Adrenal gland (tissue), 19 donors: ENCODE measurements at places on chromosomes 6 and 20. TPM values are rescaled to one million over a fixed set of nuclear protein-coding genes. Genes with fewer than 3 reads are reported as not detected.

DNA sequence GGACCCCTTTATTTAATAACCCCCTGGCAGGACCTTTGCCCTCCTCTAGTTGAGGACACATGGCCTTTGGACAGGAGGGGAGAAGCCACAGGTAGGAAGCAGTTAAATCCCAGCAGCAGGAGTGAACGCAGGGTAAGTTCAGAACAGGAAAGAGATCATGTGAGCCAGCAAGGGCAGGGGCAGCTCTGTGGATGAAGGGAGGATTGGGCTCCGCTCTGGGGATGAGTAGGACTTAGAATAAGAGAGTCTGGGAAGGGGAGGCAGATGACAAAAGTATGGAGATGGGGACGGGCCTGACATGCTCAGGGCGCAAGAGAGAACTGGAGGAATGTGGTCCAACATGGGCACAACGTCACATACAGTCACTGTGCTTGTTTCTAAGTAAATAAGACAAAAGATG is 89.0 kb downstream of the NDUFAF5 start:
- no peak for DNase-seq
- no peak overlapping the region for H3K27ac ChIP-seq

OR2B6 gene
- polyA plus RNA-seq: not detected

DNA sequence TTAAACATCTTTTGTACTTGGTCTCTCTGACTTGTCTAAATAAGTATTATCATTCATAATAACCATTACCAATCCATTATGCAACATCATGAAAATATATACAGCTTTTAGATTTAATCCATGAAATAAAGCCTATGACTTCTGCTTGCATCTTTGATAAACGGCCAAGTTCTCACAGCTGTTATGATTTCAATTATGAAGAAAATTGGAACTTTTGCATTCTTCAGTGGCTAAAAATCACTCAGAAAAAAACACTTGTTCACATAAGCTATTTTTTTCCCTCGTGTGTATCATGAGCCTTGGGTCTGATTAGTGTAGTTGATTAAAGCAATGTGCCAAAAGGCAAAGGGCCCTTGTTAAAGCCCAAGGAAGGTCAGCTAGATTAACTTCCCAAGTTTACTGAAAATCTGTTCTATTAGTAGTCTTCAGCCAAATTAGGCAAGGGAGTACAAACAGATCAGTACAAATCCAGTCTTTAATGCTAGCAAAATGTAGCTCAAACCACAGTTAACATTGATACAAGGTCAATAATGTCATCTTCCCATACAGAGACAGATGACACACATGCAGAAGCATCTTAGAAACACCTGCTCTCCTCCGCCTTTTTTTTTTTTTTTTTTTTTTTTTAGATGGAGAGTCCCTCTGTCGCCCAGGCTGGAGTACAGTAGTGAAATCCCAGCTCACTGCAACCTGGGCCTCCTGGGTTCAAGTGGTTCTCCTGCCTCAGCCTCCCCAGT is 69.9 kb downstream of the SGK1 start:
- no peaks in the 10 kb centered on the region for H3K36me3 ChIP-seq
- no peak for DNase-seq
- H3K27me3 ChIP-seq: no peaks in the 10 kb centered on the region
- peak overlapping the region; percentile 72 for H3K27ac ChIP-seq

- DNase-seq: no peak
- no peaks in the 10 kb centered on the region for H3K27me3 ChIP-seq
- H3K4me1 ChIP-seq: peaks cover 15% of the 10 kb centered on the region
Observed at GRCh38 chr20:19969507-19970255, 47.5 kb upstream of the NAA20 start.

DNA sequence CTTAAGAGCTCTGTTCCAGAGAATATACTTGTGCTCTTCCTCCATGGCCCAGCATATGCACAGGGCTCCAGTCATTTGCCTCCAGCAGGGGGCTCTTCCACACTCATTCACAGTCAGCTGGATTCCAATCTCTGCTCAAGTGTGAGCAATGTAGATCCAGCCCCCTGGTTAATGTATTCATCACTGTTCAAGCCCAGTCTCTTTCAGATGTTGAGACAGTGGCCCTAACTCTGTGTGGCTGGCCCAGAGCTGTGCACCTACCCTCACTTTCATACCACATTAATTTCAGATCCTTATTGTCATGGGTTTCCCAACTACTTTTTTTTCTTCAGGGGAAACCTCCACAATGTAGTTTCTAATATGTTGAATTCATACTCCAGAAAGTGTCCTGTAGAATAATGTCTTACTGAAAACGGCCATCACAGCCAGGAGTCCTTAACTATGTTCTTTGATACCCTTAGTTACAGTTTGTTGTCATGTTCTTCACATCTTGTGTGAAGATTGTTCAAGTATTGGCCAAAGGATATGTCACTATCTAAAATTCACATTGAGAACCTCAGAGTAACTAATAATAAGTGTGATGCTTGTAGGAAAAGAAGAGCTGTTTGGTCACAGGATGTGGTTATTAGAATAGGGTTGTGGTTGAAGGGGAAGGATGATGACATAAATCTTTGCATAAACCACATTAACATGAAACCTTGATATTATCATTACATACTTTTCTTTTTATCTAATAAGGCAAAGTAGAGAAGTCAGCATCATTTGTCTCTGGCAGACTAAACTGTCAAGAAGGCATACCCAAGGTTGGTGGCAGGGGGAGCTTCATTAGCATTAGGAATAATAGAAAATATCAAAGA is 14.4 kb upstream of the HLA-DQA1 start:
- DNase-seq: no peak
- H3K27ac ChIP-seq: no peak overlapping the region
- H3K4me3 ChIP-seq: no peak overlapping the region
- no peaks in the 10 kb centered on the region for H3K27me3 ChIP-seq

- H3K27me3 ChIP-seq: no peaks in the 10 kb centered on the region
- H3K4me3 ChIP-seq: no peak overlapping the region
- DNase-seq: no peak
- H3K36me3 ChIP-seq: no peaks in the 10 kb centered on the region
- no peaks in the 10 kb centered on the region for H3K4me1 ChIP-seq
- no peak overlapping the region for H3K27ac ChIP-seq
Observed at GRCh38 chr6:64290867-64291266, 655.3 kb downstream of the PHF3 start.

HLA-DQB2 gene
- not detected for polyA plus RNA-seq

DNA sequence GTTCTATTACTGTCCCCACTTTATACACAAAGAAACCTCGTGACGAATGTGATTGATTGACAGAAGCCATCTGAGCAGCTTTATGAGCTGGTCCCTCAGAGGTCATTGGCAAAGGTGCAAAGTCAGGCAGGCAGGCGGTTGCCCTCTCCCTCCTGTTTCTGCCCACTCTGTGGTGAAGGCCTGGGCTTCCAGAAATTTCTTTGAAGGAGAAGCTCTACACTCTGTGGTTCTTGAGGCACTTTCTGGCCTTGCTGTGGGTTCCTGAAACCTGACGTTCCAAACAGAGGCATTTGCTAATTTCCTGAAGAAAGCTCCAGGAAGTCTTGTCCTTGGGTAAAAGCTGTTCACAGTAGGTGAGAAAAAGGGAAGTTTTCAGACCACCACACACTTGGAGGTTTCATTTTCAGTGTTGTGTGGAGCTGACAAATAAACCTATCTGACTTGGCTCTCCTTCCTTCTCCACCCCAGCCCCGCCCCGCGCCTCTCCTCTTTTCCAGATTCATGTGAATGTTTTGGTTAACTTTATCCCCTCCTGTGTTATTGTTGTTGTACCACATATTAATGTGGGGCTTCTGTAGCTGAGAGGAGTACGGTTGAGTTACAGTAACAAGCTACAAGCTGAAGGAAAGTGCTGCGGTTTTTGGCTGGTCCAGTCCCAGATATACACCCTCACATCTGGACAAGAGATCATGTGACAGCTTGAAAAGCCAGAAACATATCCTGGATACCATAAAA is 274.1 kb downstream of the CLIC5 start:
- H3K4me1 ChIP-seq: no peaks in the 10 kb centered on the region
- no peak for DNase-seq

SLC22A7 gene
- not detected for polyA plus RNA-seq

DNA sequence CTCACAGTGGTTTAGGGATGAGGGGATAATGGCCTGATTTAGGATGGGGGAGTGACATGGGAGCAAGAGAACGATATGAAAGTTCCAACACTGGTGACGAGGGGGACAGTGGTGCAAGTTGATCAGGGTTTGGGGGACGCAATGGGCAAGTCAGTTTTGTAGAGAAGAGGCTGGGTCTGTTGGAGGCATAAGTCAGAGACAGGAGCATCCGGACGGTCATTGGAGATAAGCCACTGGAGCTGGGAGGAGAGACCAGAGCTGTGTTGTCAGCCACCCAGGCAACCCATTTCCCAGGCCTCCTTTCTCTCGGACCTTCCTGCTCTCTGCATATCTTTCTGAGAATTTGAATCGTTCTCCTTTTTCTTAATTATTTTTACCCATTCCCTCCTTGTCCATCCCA is 9.5 kb downstream of the DNPH1 start:
- no peaks in the 10 kb centered on the region for H3K36me3 ChIP-seq
- no peak for DNase-seq
- no peak overlapping the region for H3K4me3 ChIP-seq
- H3K27ac ChIP-seq: no peak overlapping the region
- no peaks in the 10 kb centered on the region for H3K4me1 ChIP-seq

- H3K27ac ChIP-seq: no peak overlapping the region
- H3K27me3 ChIP-seq: peaks cover 100% of the 10 kb centered on the region
- peaks cover 12% of the 10 kb centered on the region for H3K4me1 ChIP-seq
- DNase-seq: no peak
Observed at GRCh38 chr6:100460650-100461204, 4.0 kb downstream of the SIM1 start.

DNA sequence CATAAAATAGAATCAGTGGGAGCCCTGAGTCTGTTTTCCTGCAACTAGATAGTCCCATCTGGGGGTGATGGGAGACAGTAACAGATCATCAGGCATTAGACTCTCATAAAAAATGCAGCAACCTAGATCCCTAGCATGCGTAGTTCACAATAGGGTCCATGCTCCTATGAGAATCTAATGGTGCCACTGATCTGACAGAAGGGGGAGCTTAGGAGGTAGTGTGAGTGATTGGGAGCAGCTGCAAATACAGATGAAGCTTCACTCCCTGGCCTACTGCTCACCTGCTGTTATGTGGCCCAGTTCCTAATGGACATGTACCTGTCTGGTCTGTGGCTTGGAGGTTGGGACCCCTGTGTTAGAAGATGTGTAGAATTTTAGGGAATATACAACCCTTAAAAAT is 904.5 kb upstream of the EPHA7 start:
- H3K4me3 ChIP-seq: no peak overlapping the region
- no peaks in the 10 kb centered on the region for H3K27me3 ChIP-seq
- no peaks in the 10 kb centered on the region for H3K4me1 ChIP-seq
- H3K36me3 ChIP-seq: no peaks in the 10 kb centered on the region
- no peak overlapping the region for H3K27ac ChIP-seq
- DNase-seq: no peak

FOXQ1 gene
- polyA plus RNA-seq: not detected

GRCh38 chr6:722077-722524 is 29.2 kb upstream of the EXOC2 start:
- H3K4me3 ChIP-seq: no peak overlapping the region
- no peak overlapping the region for H3K27ac ChIP-seq
- peak; percentile 82 for DNase-seq
- H3K4me1 ChIP-seq: no peaks in the 10 kb centered on the region
- no peaks in the 10 kb centered on the region for H3K36me3 ChIP-seq
- no peaks in the 10 kb centered on the region for H3K27me3 ChIP-seq

GRCh38 chr6:166470863-166471410 is 88.2 kb upstream of the MPC1 start:
- no peaks in the 10 kb centered on the region for H3K27me3 ChIP-seq
- DNase-seq: no peak
- H3K4me1 ChIP-seq: no peaks in the 10 kb centered on the region
- no peak overlapping the region for H3K4me3 ChIP-seq

DNA sequence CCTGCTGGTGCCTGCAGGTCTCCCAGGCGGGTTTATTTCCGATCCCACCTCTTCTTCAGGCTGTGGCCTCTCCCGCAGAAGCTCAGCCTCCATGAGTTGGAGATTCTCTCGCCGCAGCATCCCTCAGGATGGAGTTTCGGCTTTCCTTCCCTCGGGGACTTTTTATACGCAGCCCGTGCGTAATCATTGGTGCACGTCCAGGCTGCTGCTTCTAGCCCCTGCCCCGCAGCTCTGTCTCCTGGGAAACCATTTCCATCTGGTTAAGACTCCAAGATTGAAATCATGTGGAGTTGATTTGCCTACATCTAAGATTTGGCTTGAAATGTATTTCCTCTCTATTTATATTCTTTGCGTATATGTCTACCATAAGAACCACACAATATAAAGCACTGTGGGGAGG is 46.7 kb upstream of the CARMIL1 start:
- DNase-seq: no peak
- no peaks in the 10 kb centered on the region for H3K4me1 ChIP-seq
- H3K36me3 ChIP-seq: no peaks in the 10 kb centered on the region
- no peaks in the 10 kb centered on the region for H3K27me3 ChIP-seq
- H3K4me3 ChIP-seq: no peak overlapping the region
